ENCODE measurements at places on chromosomes 1 and 21.

DNA sequence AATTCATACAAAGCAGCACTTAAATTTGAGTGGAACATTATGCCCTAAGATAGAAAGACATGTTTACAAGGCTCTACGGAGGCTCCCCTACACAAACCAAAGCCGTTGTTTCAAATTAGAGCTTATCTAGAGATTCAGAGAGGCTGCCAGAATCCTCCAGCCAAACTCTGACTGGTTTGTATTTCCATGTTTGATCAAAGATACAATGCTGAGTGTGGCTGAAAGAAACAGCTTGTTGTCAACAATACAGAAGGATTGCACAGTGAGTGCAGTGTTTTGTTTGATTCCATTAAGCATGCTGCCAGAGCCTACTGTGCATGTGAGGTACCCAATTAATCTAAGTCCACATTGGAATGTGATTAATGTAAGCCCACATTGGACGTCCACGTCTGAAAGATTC is 402.7 kb downstream of the DISC1 start:
- no peak for DNase-seq

DNA sequence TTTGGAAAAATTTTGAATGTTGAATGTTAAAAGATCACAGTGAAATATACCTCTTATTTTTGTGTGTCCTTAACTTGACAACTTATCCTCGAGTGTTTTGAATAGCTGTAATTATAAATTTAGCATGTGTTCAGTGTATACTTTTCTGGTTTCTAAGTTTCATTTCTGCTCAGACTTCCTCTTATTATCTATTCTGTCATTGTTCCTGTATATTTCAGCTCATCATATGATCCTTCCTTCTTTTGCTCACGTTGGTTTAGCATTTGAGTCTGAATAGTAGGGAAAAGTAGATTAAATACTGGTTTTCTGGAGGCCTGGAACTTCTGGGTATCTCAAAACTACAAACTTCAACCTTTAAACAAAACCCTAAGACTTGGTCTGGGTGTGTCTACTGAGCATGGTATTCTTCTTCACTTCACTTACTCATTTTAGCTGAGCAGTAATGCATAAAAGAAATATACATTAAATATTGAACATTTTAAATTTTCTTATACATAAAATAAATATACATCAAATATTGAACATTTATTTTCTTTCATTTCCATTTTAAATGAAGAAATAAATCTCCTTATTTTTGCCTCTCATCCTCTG is 3.3 kb upstream of the ATP6V1G3 start:
- DNase-seq = no peak

GRCh38 chr1:151529211-151529702 is 10.9 kb upstream of the TUFT1 start:
- DNase-seq = no peak

- no peak for DNase-seq
These were observed 6.5 kb upstream of the FGGY start for GRCh38 chr1:59290193-59290949.

DNA sequence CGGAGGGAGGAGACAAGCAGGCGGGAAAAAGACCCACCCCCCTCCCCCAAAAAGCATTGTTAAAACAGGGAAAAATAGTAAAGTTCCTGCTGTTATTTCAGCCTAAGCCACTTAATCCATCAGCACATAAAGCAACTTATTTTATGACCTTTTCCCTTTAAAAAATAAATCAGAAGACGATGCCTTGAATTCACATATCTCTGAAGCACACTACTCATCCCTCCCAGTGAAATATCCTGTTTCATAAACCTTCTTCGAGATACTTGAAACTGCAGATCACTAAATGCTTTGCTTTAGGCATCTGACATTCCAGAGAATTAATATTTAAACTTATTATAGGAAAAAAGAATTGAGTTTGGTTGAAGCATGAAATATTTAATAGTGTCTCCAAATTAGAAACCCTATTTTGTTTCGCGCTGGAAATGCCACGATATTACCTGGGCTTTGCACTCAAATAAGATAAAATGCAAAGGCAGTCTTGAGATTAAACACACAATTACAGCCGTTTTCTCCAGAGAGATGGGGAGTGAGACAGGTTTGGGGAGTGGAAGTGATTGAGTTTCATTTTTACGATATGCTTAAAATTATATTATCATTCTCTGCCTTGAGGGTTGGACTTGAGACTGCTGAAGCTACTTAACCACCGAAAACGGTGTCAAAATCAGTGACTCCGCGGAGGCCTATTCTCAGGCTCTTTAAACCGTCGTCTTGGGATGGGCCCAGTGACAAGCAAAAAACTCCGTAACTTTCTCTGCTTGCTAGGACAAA is 9.3 kb downstream of the GLIS1 start:
- DNase-seq = no peak

DNA sequence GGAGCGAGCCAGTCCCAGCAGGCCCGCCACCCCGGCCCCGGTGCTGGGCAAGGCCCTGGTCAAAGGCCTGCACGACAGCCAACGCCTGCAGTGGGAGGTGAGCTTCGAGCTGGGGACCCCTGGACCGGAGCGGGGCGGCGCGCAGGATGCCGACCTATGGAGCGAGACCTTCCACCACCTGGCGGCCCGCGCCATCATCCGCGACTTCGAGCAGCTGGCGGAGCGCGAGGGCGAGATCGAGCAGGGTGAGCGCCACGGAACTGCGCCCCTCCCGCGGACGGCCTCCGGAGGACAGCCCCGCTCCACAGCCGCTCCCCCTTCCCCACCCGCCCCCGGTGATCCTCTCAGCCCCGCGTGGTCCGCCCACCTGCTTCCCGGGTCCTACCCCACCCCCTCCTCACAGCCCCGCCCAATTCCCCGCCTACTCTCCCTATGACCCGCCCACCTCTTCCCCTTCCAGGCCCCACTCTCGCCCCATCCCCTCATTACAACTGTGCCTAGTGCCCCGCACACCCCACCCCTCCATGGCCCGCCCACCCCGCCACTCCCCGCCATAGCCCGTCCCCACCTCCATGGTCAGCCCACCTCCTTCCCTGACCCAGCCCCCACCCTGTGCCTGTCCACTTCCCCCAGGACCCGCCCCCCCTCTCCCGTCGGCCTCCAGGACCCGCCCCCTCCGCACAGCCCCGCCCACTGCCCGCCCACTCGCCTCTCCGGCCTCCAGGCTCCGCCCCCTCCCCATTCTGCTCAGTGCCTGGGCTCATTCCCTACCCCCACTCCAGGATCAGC is 52.7 kb downstream of the VWA5B1 start:
- peak; percentile 9 for DNase-seq

DNA sequence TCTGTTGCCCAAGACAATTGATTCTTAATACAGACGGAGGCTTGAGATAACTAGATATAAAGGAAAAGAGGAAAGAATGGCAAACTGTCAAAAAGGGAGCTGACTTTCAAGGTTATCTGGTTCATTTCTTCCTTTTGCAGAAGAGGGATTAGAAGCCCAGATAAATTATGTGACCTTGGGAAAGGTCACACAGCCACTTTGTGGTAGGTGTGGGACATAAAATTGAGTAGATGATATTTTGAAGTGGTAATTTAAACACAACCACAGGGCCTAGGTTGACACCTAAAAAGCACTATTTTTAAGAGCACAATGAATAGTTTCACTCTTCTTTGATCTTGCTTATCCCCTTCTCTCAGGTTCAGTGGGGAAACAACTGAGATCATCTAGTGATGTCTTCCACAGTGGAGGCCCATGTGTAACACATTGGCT is 16.9 kb upstream of the KIAA0040 start:
- no peak for DNase-seq

- DNase-seq = no peak
These were observed 156.4 kb downstream of the PATJ start for GRCh38 chr1:61898658-61899057.

GRCh38 chr1:215241451-215241850 is 158.9 kb downstream of the KCNK2 start:
- DNase-seq = no peak

DNA sequence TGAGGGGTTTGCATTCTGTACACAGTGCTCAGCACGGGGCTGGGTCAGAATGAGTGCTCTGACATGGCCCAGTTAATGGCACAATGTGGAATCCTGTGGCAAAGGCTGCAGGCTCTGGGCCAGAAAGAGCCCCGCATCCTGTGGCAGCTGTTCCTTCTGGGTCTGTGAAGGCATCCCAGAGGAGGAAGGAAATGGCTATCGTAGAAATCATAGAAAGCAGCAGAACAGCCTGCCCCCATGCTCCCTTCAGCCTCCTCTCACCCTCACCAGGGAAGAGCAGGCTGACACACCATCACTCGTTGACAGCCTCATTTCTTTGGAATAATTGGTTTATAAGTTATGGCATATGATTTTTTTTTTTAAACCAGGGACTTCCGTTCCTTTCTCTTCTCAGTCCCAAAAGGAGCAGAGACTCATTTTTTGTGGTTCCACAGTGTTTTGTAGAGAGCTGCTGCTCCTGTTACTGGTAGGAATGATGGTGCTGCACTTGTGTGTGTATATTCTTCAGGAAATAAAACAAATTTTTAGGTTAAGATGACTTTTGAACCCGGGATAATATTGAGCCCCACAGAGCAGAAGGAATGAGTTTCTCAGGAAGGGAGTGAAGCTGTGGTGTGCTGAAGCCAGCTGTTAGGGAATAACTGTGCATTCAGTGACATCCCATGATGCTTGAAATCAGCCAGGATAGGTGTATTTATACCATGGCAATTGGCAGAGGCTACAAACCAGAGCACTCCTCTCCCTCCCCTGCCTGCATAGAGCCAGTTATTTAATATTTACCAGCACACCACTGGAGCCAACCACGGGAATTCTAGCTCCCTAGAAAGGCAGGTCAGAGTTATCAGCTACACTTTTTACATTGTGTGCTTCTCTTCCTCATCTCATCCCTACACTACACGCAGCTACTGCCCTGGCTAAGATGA is 32.0 kb downstream of the PLXNA2 start:
- DNase-seq = no peak

GRCh38 chr1:31861346-31861745 is 45.5 kb upstream of the SPOCD1 start:
- DNase-seq = no peak

DNA sequence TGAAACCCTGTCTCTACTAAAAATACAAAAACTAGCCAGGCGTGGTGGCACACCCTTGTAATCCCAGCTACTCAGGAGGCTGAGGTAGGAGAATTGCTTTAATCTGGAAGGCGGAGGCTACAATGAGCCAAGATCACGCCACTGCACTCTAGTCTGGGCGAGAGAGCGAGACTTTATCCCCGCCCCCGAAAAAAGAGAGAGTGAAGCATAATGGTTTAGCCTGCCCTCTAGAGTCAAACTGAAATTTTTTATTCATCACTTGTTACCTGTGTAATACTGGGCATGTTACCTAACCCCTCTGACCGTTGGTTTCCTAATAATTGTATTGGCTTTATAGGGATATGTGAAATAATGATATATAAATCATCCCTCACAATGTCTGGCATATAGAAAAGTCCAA is 18.8 kb downstream of the GPR52 start:
- DNase-seq = no peak

DNA sequence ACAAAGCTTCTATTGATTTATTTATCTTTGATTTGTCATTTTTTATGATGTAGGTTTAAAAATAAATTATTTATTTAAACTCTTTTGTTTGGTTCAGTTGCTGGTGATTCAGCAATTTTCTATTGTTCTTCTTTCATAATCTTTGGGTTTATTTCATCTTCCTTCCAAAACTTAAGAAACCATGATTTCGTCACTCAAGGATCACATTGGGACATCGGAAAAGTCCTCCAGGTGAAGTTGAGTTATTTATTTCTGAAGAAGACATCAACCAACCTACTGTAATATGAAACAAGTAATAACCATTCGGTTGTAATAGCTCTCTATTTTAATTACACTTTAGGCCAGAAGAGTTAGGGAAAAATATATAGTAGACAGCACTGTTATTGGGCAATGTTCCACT is 23.0 kb upstream of the WLS start:
- no peak for DNase-seq

DNA sequence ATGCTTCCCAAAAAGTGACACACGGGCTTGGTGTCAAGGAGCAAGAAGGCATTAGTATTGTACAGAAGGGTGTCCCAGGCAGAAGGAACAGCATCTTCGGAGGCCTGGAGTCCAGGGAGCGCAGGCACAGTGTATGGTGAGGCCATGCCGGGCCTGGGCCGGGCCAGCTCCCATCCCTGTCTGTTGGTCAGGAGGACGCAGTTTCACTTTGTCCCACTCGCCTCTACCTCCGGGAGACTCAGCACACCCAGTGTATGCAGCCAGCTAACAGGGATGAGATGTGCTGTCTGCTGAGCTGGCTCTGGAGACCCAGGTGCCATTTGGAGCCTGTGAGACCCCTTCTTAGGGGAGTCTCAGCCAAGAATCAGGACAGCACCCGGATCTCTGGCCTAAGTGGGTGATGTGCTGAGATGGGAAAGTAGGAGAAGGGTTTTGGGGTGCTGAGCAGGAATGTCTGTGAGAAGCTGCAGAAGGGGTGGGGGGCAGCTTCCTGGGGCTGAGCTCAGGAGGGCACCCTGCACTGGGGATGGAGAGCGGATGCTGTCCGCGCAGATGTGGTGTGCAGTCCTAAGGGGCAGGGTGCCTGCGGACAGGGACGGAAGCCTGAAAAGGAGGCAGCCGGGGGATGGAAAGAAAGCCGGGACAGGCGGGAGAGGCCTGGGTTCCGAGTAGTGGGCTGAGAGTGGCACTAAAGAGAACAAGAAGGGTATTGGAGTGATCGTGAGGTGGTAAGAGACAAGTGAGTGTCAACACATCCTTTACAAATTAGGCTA is 25.7 kb downstream of the DMRTB1 start:
- DNase-seq = no peak

- DNase-seq = no peak
These were observed 55.8 kb downstream of the FBXO2 start for GRCh38 chr1:11598461-11598860.
